ENCODE measurements at places on chromosomes 4 and X.
A peak's percentile ranks its signal among the peaks of the same experiment; 100 is the strongest.

- no peak for DNase-seq
Observed at GRCh38 chr4:78799551-78800495, 23.7 kb downstream of the BMP2K start.

DNA sequence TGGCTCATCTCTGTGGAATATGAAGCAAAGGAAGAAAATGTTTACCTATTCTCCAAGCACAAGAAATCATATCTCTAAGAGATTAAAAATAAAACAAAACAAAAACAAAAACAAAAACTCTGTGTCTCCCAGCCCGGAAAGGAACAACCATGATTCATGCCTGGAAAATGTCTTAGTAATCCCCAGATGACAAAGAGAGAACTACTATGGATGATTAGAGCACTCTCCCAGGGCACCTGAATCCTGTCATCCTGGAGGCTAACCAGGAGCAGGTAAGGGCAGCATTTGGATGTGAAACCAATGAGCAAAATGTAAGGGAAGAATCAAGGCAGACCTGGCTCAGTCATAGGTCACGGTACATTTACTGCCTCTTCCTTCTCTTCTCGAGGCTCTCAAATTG, 1.7 kb upstream of the AKAP4 start:
- DNase-seq = no peak

DNA sequence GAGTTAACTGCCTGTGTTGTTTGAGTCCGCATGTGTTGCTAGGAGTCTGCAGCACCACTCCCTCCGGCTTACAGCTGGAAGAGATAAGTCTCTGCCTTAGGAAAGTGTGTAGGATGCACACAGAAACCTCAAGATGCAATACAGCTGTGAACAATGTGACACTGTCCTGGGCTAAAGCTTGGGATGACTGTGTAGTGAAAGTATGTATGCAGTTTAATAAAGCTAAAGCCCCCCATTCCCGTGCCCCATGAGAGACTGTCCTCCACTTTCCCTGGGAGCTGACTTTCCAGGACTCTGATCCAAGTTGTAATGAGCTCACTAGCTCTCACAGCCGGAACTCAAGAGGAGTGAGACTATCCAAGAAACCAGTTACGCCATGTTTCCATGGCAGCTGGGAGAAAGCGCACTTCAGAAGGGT, 156.6 kb upstream of the FTHL17 start:
- no peak for DNase-seq

- no peak for DNase-seq
Observed at GRCh38 chrX:108439961-108440696, 491 bp downstream of the COL4A5 start.

DNA sequence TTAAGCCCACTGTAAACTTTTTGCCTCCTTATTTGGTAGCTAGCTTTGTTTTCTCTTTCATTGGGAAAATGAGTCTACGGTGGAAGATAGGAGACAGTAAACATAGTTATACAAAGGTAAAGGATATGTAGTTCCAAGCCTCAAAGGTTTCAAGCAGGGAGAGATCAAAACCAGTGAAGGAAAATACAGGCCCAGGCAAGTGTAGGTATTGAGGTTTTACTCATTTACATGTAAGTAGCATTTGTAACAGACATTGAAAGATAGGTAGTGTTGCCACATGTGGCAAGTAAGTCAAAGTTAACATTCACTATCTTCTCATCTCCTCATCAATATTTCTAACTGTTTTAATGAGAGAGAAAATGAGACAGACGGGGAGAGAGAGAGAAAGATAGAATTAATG, 136.5 kb downstream of the RTL3 start:
- DNase-seq = no peak

- no peak for DNase-seq
Observed at GRCh38 chrX:48902135-48902534, 4.4 kb downstream of the PQBP1 start.

DNA sequence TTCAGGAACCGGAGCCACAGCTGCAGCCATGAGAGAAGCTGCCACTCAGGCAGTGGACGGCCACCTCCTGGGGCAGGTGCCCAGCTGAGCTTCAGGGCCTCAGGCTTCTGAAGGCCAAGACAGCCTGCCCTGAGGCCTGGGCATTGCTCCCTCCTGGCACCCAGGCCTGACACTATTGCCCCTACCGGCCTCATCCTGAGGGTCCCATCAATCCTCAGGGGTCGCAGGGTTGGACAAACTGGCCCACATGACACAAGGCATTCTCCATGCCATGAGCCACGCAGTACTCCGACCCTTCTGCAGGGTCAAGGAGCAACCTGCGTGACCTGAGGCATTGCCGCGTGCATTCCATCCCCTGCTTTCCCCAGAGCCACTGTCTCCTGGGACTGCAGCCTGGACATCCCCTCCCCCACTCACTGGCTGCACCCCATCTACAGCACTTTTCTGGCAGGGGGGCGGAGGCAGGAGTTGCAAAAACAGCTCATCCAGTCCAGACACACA, 3.0 kb upstream of the ZFP92 start:
- DNase-seq = no peak

DNA sequence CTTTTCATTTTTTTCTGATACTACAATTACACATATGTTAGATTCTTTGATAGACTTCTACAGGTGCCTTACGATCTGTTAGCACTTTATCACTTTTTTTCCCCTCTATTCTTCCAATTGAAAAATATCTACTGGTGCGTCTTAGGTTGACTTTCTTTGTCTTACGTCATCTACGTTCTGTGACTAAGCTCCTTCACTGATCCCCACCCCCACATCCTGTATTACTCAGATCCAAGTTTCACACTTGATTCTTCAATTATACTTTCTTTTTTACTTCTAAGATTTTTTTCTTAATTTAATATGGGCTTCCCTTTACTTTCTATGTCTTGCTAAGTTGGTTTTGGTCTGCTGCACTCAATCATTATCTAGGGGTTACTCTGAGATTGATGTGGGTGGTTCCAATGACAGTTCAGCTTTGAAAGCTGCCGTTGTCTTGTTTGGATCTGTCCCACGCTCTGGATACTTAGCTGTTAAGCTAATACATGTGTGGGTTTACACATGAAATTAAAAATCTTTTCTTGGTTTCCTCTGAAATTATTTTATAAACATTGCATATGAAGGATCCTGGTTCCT, 1321.1 kb downstream of the RAPGEF2 start:
- no peak for DNase-seq

DNA sequence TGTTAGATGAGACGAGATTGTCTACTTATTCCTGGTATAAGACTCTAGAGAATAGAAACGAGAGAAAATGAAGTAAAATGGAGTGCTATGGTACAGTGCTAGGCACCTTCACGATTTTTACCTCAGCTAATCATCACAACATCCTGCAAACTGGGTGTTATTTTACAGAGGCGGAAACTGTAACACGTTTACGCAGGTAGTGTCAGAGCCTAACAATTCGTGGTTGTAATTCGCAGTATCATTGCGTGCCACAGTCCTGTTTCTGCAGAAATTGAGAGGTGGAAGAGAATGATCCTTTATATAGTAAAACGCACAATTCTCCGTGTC, 383 bp upstream of the TBC1D19 start:
- DNase-seq = peak; percentile 93

DNA sequence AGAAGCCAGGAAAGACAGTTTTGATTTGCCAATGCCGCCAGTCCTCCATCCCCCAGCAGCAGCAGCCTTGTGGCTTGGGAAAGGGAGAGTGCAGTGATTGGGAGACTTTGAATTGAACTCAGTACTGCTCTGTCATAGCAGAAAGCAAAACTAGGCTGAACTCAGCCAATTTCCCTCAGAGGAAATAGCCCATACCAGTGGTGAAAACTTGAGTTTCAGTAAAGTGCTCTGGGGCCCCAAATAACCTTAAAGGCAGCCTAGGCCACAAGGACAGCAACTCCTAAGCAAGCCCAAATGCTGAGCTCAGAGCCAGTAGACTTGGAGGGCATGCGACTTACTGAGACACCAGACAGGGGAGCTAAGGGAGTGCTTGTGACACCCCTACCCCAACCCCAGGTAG, 2.0 kb upstream of the PROM1 start:
- no peak for DNase-seq

GRCh38 chr4:88765729-88766128, 68.1 kb upstream of the NAP1L5 start:
- DNase-seq = no peak

DNA sequence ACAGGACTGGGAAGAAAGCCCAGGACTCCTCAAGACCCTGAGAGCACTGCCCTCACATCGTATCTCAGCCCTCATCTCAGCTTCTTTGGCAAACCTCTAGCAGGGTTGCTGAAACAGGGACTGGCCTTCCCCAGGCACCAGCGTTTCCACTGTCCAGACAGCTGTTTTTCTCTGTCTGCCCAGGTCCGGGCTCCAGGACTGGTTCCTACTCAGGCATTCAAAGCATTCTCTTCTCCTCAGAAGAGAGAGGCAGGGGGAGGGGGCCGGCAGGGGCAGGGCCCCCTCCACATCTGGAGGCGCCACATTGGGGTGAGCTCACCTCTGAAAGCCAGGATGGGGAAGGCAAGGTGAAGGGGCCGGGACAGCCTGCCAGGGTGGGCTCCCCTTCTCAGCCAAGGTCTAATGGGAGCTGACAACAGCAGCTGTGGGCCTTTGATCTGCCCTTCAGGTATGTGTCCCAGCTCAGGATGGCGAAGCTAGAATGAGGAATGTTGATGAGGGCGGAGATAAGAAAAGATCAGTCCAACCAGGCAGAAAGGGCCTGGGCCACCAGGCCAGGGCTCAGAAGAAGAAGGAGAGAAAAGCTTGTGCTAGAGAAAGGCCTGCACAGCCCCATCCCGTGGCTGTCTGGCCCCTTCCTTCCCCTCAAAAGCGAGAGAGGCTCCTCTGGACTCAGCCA, 60.4 kb downstream of the PJA1 start:
- DNase-seq = no peak

DNA sequence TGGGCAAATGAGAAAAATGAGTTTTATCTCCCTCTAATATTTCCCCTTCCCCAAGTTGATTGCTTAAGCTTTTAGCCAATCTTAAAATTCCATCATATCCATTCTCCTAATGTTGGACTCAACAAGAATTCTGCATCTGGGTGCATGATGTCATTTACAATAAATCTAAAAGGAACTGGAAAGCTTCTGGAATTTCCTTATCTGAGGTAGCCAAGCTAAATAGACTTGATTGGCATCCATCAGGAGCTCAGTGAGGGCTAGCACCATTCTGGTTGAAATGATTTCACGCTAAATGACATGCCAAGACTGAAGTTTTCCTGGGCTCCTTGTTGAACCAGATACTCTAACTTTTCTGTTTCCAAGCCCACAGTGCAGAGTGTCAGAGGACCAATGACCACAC, 110.3 kb upstream of the SCML1 start:
- DNase-seq = no peak

- no peak for DNase-seq
Observed at GRCh38 chr4:79862821-79863220, 210.2 kb downstream of the ANTXR2 start.

DNA sequence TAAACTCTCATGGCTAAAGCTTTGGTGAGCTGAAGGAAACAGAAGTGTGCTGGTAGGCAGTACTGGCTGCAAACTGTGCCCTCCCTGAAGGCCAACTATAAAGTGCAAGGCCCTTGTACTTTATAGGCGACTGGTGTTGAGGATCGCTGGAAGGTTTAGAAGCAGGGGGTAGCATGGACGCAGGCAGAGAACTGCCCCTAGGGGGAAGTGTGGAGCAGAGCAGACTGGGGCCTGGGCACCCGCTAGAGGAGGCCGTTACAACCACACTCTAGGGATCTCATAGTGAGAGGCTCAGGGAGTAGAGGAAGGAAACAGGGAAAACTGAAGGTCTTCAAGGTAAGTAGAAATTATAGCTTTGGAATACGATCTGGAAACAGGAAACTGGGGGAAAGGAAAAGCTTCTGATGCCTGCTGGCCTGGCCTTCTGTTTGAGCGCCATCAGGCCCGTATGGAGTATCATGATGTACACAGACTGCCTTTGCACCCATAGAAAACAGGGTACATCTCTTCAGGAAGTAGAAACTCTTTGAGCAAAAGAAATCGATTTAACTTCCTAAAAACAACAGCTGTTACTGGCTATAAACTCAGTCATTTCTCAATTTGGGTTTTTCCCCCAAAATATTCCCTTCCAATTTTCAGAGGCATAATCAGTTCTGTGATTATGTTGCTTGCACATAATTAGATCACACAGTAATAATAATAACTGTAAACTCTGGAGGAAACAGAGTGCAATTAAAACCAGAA, 23.9 kb upstream of the TMSB4X start:
- DNase-seq = no peak

- no peak for DNase-seq
Observed at GRCh38 chr4:3303923-3304710, 11.3 kb downstream of the RGS12 start.

GRCh38 chr4:54942721-54943120, 182.7 kb downstream of the KDR start:
- no peak for DNase-seq

- DNase-seq = no peak
Observed at GRCh38 chrX:55240788-55241340, 20.7 kb downstream of the PAGE5 start.

DNA sequence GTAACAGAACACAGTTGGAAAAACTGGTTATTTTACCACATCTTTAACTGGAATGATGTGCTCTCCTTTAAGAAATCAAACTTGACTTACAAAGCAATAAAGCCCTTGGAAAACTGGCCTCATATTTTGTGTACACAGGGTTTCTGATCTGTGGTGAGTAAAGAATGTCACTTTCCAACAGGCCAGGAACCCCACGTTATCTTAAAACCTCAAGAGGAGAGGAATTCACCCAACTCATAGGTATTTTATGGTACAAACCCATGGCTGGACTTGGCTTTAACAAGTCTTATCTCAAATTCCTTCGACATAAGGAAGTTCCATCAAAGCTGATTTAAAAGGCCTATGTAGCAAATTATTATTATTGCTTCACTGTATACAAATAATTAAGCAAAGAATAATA, 1735.1 kb downstream of the PCDH7 start:
- DNase-seq = no peak

DNA sequence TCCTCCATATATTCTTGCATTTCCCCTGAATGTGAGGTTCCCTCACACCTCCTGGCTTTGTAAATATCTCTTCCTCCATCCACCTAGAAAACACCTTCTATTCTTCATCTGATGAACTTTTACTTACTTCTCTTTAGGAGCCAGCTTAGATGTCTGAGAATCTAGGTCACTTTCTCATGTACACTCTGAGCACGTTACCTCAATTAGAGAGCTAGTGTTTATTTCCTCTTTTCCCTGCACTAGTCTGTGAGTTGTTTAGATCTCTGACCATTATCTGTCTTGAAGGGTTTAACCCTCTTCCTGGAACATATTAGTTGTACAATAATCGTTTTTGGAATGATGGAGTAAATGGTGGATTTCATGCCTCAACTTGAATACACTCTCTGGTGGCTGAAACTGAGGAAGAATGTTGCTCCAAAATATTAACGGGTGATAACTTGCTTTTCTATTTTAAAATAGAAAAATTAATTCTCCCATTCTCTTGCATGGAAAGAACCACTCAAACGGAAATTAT, 8.5 kb upstream of the NEIL3 start:
- DNase-seq = no peak

- no peak for DNase-seq
Observed at GRCh38 chr4:168999809-169000208, 10.2 kb downstream of the CBR4 start.

- DNase-seq = no peak
Observed at GRCh38 chr4:74410272-74410671, 34.7 kb upstream of the AREG start.

Data from NCI-H2081 (cell line).